NCI-H2081 (cell line): ENCODE measurements at places on chromosomes 4 and X.
A peak's percentile ranks its signal among the peaks of the same experiment; 100 is the strongest.

DNA sequence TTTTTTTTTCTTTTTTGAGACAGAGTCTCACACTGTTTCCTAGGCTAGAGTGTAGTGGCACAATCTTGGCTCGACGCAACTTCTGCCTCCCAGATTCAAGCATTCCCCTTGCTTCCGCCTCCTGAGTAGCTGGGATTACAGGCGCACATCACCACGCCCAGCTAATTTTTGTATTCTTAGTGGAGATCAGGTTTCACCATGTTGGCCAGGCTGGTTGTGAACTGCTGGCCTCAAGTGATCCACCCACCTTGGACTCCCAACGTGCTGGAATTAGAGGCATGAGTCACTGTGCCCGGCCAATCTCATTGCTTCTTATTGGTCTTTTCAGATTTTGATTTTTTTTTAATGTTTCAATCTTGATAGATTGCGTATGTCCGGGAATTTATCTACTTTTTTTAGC, 124.4 kb downstream of the NBDY start:
- DNase-seq = no peak

GRCh38 chr4:98653890-98654867, 4.2 kb downstream of the TSPAN5 start:
- DNase-seq = no peak

GRCh38 chr4:884896-885295, 47.2 kb downstream of the GAK start:
- DNase-seq = no peak

GRCh38 chr4:152459326-152459725, 76.6 kb downstream of the FBXW7 start:
- DNase-seq = no peak

GRCh38 chr4:48141048-48141447, 7.0 kb upstream of the TXK start:
- DNase-seq = peak; percentile 51

GRCh38 chrX:153507484-153508178, 9.8 kb upstream of the ATP2B3 start:
- peak; percentile 55 for DNase-seq
